Psoas muscle (tissue), 8 donors: ENCODE measurements at places on chromosomes 5 and 9. TPM values are rescaled to one million over a fixed set of nuclear protein-coding genes. Genes with fewer than 3 reads are reported as not detected.

GRCh38 chr9:86994231-86994630 is 46.9 kb upstream of the GAS1 start:
- H3K27me3 ChIP-seq, result no peaks in the 10 kb centered on the region
- no peaks in the 10 kb centered on the region for H3K36me3 ChIP-seq
- no peak overlapping the region for H3K27ac ChIP-seq
- DNase-seq, result no peak
- H3K4me3 ChIP-seq, result no peak overlapping the region

The IL31RA gene
- total RNA-seq, result 0.15 TPM

GRCh38 chr9:36987891-36988290 is 46.2 kb downstream of the PAX5 start:
- H3K27ac ChIP-seq, result no peak overlapping the region
- no peak overlapping the region for H3K4me3 ChIP-seq
- peaks cover 26% of the 10 kb centered on the region for H3K27me3 ChIP-seq
- H3K4me1 ChIP-seq, result no peaks in the 10 kb centered on the region
- H3K36me3 ChIP-seq, result no peaks in the 10 kb centered on the region

- no peaks in the 10 kb centered on the region for H3K4me1 ChIP-seq
- peaks cover 22% of the 10 kb centered on the region for H3K36me3 ChIP-seq
- no peak overlapping the region for H3K4me3 ChIP-seq
- no peak for DNase-seq
Observed at GRCh38 chr5:64972591-64972990, 203.9 kb downstream of the CWC27 start.

DNA sequence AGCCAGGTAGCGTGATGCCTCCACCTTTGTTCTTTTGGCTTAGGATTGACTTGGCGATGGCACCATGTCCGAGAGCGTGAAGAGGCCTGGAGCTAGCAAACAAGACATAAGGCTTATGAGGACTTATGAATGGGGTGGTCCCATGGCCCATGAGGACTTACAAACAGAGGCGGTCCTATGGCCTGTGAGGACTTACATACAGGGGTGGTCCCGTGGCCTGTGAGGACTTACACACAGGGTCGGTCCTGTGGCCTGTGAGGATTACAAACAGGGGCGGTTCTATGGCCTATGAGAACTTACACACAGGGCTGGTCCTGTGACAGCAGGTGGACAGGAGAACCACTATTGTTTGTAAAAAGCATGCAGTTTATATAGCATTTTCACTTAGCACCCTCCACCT is 21.3 kb upstream of the FOXD1 start:
- peaks cover 13% of the 10 kb centered on the region for H3K27me3 ChIP-seq
- H3K27ac ChIP-seq, result no peak overlapping the region
- no peak for DNase-seq
- H3K4me3 ChIP-seq, result no peak overlapping the region

- no peak overlapping the region for H3K27ac ChIP-seq
- no peak for DNase-seq
- no peaks in the 10 kb centered on the region for H3K4me1 ChIP-seq
- H3K36me3 ChIP-seq, result no peaks in the 10 kb centered on the region
- no peak overlapping the region for H3K4me3 ChIP-seq
Observed at GRCh38 chr5:44167540-44167939, 221.7 kb downstream of the FGF10 start.

The IL33 gene
- 4.5 TPM for total RNA-seq

The RAB3C gene
- 0.62 TPM for total RNA-seq

The PCDHB3 gene
- 1.8 TPM for total RNA-seq

- DNase-seq, result no peak
- no peak overlapping the region for H3K4me3 ChIP-seq
- H3K27me3 ChIP-seq, result no peaks in the 10 kb centered on the region
- no peak overlapping the region for H3K27ac ChIP-seq
Observed at GRCh38 chr5:63022403-63022802, 443.8 kb downstream of the LRRC70 start.

DNA sequence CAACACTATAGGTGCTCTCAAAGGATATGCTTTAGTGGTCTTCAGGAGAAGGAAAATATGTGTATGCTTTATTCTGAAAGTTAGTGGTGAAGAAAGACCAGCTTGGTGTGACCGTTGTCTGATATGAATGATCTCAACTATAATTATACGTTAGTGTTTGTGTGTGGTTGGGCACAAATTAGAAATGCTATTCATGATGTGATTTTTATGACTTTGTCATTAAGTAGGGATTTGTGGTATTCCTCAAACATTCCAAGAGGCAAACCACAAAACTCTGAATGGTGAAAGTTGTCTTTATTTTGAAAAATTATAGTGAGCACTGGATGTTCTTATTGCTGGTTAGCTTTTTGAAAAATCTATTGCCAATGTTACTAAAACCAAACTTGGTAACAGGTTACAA is 6.2 kb upstream of the F2R start:
- no peaks in the 10 kb centered on the region for H3K36me3 ChIP-seq
- no peak for DNase-seq
- no peak overlapping the region for H3K27ac ChIP-seq
- no peaks in the 10 kb centered on the region for H3K27me3 ChIP-seq
- no peak overlapping the region for H3K4me3 ChIP-seq

DNA sequence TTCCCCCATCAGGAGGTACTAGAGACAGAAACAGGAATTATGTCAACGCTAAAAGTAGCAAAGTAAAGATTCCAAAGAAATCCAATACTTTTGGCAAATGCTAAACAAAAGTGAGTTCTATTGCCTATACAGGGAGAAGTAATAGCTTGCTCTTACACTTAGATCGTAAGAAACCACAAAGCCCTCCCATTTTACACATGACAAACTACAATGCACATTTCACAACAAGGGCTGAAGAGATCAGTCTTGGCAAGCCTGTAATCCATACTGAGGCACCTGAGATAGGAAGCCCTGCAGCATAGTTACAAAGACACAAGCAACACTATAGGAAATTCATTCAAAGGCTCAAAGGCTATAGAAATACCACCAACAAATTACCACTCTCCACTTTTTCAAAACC is 7.7 kb downstream of the HNRNPK start:
- peaks cover 38% of the 10 kb centered on the region for H3K4me1 ChIP-seq
- DNase-seq, result no peak
- H3K27ac ChIP-seq, result no peak overlapping the region
- no peak overlapping the region for H3K4me3 ChIP-seq

DNA sequence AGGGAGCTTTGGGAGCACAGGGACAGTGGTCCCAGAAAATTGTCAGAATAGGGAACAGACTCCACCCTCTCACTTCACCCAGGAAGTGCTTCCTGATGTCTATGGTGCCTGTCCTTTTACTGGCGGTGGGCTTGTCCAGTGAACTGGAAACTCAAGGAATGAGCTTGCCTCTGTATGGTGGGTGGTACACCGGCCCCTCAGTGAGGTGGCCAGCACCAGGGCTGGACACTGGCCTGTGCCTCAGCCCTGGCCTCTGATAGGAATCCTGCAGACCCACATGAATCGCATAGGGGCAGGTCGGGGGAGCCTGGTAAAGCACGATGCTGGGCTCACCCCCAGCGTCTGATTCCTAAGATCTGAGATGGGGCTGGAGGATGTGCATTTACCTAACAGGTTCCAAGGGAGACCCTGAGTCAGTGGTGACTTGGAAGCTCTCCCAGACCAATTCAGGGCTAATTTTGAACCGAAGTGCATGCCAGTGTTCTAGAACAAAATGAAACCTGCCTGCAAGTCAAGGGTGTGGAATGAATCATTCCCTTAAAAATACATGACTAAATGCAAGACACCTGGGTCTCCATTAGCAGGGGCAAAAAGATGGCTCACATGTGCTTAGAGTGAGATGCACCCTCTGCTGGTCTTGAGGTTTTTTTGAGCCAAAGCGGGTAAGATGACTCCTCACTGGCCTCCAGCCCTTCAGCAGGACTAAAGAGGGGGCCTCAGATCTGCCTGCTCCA is 178.3 kb downstream of the HSPA4 start:
- DNase-seq, result no peak
- H3K27me3 ChIP-seq, result no peaks in the 10 kb centered on the region
- H3K36me3 ChIP-seq, result no peaks in the 10 kb centered on the region
- H3K4me3 ChIP-seq, result no peak overlapping the region

DNA sequence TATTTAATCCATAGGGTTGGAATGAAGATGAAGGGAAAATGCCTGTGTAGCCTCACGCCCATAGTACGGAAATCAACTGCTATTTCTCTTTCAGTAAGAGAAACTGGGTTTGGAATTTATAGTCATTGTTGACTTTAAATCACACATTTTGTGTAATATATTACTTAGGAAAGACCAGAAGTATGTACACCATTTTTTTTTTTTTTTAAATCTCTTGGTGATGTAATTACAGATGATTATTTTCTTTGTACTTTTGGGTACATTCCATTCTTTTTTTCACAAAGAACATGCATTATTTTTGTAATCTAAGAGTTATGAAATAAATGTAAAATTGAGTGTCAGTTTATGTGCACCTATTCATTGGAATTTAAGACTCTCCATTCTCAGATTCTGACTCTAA is 45.7 kb downstream of the POC5 start:
- H3K4me1 ChIP-seq, result no peaks in the 10 kb centered on the region
- no peaks in the 10 kb centered on the region for H3K27me3 ChIP-seq
- no peak overlapping the region for H3K4me3 ChIP-seq
- peaks cover 27% of the 10 kb centered on the region for H3K36me3 ChIP-seq

GRCh38 chr9:89996116-89996515 is 391.3 kb downstream of the GADD45G start:
- DNase-seq, result no peak
- H3K4me3 ChIP-seq, result no peak overlapping the region
- H3K4me1 ChIP-seq, result peaks cover 32% of the 10 kb centered on the region
- no peak overlapping the region for H3K27ac ChIP-seq

GRCh38 chr5:157842787-157843186 is 16.2 kb downstream of the CLINT1 start:
- H3K36me3 ChIP-seq, result no peaks in the 10 kb centered on the region
- peaks cover 8% of the 10 kb centered on the region for H3K4me1 ChIP-seq
- H3K27ac ChIP-seq, result no peak overlapping the region
- H3K27me3 ChIP-seq, result no peaks in the 10 kb centered on the region
- no peak for DNase-seq

The TEX48 gene
- total RNA-seq, result not detected

The ZFP37 gene
- 1.4 TPM for total RNA-seq

GRCh38 chr9:123049589-123050222 is 16.2 kb downstream of the GPR21 start:
- H3K27ac ChIP-seq, result peak overlapping the region; percentile 3
- no peaks in the 10 kb centered on the region for H3K36me3 ChIP-seq
- no peak for DNase-seq
- no peak overlapping the region for H3K4me3 ChIP-seq
- H3K27me3 ChIP-seq, result no peaks in the 10 kb centered on the region

The MVB12B gene
- total RNA-seq, result 14.8 TPM

GRCh38 chr5:535846-536698 is 11.8 kb upstream of the SLC9A3 start:
- no peak overlapping the region for H3K27ac ChIP-seq
- no peaks in the 10 kb centered on the region for H3K4me1 ChIP-seq
- DNase-seq, result peak; percentile 2

GRCh38 chr5:26295541-26295940 is 742.8 kb downstream of the CDH9 start:
- no peak overlapping the region for H3K4me3 ChIP-seq
- no peaks in the 10 kb centered on the region for H3K27me3 ChIP-seq
- no peaks in the 10 kb centered on the region for H3K4me1 ChIP-seq

- H3K4me1 ChIP-seq, result no peaks in the 10 kb centered on the region
- no peak overlapping the region for H3K4me3 ChIP-seq
- peaks cover 4% of the 10 kb centered on the region for H3K27me3 ChIP-seq
- no peaks in the 10 kb centered on the region for H3K36me3 ChIP-seq
Observed at GRCh38 chr5:181086884-181087205, 44.1 kb downstream of the OR2V1 start.

- H3K4me1 ChIP-seq, result no peaks in the 10 kb centered on the region
- H3K27me3 ChIP-seq, result no peaks in the 10 kb centered on the region
- H3K36me3 ChIP-seq, result no peaks in the 10 kb centered on the region
- no peak for DNase-seq
- no peak overlapping the region for H3K27ac ChIP-seq
Observed at GRCh38 chr5:66494437-66494836, 101.8 kb upstream of the MAST4 start.

- H3K4me3 ChIP-seq, result peak overlapping the region; percentile 83
- DNase-seq, result peak; percentile 53
- H3K27me3 ChIP-seq, result no peaks in the 10 kb centered on the region
Observed at GRCh38 chr9:69325409-69326212, 596 bp downstream of the ENTREP1 start.

The NSG2 gene
- not detected for total RNA-seq

DNA sequence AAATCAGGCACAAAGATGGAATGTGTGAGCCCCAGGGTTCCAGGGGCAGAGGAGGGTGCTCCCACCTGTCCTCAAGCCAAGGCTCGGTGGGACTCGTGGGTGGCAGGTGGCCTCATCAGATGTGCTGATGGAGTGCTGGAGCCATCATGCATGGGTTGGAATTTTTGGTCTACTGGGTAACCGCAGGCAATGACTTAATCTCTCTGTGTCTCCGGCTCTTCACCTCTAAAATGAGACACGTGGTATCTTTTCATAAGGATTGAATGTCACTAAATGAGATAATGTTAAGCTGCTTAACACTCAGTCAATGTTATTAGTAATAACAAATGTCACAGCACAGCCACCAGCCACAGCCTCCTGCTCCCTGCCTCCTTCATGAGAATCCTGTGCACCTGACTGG is 245.5 kb downstream of the HSPA4 start:
- H3K36me3 ChIP-seq, result no peaks in the 10 kb centered on the region
- no peak overlapping the region for H3K4me3 ChIP-seq
- H3K27me3 ChIP-seq, result no peaks in the 10 kb centered on the region
- H3K4me1 ChIP-seq, result no peaks in the 10 kb centered on the region

The NDUFB6 gene
- 68.3 TPM for total RNA-seq

GRCh38 chr9:112711050-112711689 is 6.7 kb downstream of the INIP start:
- DNase-seq, result no peak
- no peaks in the 10 kb centered on the region for H3K27me3 ChIP-seq
- no peak overlapping the region for H3K27ac ChIP-seq
- H3K36me3 ChIP-seq, result no peaks in the 10 kb centered on the region

DNA sequence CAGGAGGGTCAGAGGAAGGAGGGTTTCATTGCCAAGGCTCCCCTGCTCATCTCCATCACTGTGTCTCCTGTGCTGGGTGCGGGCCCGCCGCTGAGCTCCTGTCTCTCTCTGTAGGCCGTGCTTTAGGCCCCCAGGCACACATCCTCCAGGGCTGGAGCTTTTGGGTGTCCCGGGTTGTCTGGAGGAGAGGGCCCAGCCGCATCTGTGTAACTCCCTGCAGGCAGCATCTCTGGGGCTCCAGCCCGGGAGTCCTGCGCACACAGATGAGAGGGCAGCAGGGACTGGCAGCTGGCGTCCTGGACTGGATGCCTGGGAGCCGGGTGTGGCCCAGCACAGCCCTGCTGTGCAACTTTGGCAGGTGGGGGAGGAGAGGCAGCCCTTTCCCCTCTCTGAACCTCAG is 40.2 kb downstream of the LRSAM1 start:
- DNase-seq, result no peak
- H3K27me3 ChIP-seq, result no peaks in the 10 kb centered on the region
- H3K4me3 ChIP-seq, result no peak overlapping the region

The PIP5K1B gene
- 1.1 TPM for total RNA-seq

- no peaks in the 10 kb centered on the region for H3K36me3 ChIP-seq
- H3K4me1 ChIP-seq, result no peaks in the 10 kb centered on the region
- H3K27ac ChIP-seq, result no peak overlapping the region
- DNase-seq, result no peak
Observed at GRCh38 chr5:96481867-96482266, 48.8 kb upstream of the PCSK1 start.

GRCh38 chr9:16925426-16925825 is 55.0 kb upstream of the BNC2 start:
- no peaks in the 10 kb centered on the region for H3K4me1 ChIP-seq
- H3K27me3 ChIP-seq, result no peaks in the 10 kb centered on the region
- H3K36me3 ChIP-seq, result no peaks in the 10 kb centered on the region
- DNase-seq, result no peak
